ENCODE measurements at places on chromosomes 3 and 15.

DNA sequence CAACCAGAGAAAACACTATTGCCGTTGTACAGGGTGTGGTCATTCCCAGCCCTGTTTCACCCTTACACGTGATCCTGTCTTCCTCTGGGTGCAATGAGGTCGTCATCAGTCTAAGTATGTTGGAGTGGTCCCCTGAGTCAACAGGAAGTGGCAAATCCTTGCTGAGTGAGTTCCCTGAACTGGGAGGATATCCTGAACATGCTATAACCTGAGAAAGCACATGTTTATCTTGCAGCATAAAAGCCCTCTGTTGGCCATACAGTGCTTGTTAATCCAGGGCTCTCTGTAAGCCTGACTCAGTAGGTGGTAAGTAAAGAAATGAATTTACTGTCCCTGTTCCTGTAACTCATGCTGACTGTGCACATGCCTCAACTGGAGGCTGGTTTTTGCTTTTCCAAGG lies 477.8 kb upstream of the RGMA start:
- DNase-seq, result no peak

DNA sequence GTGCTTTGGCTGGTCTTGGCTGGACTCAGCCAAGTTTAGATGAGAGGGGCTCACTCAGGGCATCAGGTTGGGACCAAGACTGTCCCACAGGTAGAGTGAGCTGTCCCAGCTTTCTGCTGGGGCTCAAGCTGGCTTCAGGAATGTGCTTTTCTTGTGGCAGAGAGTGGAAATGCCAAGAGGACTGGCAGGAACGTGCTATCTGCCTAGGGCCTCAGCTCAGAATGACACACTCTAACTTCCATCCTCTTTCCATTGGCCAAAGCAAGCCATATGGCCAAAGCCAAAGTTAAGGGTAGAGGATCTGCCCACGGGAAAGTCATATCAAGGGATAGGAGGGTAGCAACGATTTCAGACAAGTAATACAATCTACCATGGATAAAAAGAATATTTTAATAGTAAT lies 178.8 kb downstream of the ABHD5 start:
- DNase-seq, result no peak

DNA sequence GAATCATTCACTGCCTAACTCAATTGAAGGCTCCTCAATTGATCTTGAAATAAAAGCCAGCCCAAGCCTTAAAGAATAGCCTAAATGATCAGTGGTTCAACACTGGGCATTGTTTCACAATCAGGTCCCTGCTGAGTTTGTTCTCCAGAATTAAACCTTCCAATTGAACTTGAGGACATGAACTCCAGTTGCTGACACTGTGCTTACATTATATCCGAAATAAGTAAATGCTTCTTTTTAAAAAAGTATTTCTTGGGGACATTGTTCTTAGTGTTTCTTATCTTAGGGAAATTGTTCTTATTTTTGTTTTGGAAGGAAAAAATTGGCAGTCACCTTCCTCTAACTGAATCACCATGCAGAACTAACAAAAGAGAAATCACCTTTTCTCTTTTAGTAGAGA lies 450.2 kb downstream of the RBMS3 start:
- DNase-seq, result no peak

DNA sequence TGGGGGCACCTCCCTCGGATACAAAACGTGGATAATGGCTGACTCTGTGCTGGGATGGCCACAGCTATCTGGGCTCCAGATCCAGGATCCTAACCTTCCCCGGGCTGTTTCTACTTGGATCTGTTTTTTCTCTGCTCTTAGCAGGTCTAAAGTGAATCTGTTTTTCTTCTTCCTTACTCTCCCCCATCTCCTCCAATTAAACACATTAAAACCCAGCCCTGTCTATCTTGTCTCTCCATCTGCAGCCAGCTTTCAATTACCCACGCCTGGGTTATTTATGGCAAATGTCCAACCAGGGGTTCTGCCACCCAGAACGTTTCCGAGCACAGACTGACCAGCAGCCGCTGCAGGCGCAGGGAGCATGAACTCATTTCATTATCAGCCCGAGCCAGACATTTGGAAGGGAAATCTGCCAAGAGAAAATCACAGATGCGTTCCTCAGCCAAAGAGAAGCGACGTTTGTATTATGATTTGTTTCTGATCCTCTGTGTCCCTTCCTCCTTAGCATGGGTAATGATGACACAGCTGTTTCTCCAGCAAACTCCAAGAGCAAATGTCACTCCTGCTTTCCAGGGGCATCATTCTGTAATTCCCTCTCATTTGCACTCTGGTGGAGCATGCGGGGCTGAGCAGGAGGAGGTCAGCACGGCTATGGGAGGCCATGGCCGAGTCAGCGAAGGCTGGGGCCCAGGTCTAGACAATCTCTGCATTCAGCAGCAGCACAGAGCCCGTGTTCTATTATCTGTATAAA lies 42.0 kb downstream of the UMPS start:
- DNase-seq, result no peak

Data from activated CD4-positive, alpha-beta T cell treated with anti-CD3 and anti-CD28 coated beads for 4 hours (primary cell).